NCI-H187 treated with DMSO at 0.1 percent for 48 hours (cell line): ENCODE measurements at places on chromosomes 2 and 18.

GRCh38 chr2:210503001-210503623 is 26.6 kb upstream of the LANCL1 start:
- no peak for DNase-seq

GRCh38 chr18:58569490-58569911 is 59.4 kb downstream of the ALPK2 start:
- no peak for DNase-seq

GRCh38 chr2:121039679-121040078 is 245.3 kb downstream of the TFCP2L1 start:
- no peak for DNase-seq

GRCh38 chr18:46010050-46010449 is 42.9 kb upstream of the EPG5 start:
- no peak for DNase-seq

DNA sequence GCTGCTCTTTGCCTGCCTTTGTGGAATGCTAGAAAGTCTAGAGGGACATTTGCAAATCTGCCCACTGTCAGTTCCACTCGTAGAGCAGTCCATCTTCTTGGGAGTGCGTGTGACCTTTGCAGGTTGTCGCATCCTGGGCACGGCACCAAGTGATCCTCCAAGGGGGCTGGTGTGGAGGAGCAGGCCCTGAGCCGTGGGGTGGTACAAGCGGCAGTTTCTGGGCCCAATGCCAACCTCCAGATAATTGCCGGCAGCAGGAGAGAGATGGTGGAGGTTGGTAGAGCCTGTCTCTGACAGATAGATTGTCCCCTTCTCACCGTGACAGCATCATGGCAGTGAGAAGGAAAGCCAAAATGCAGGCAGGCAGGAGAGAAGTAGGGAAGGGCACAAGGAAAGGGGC is 150.7 kb upstream of the SLC14A2 start:
- no peak for DNase-seq
